ENCODE measurements at places on chromosomes 16 and 17.

DNA sequence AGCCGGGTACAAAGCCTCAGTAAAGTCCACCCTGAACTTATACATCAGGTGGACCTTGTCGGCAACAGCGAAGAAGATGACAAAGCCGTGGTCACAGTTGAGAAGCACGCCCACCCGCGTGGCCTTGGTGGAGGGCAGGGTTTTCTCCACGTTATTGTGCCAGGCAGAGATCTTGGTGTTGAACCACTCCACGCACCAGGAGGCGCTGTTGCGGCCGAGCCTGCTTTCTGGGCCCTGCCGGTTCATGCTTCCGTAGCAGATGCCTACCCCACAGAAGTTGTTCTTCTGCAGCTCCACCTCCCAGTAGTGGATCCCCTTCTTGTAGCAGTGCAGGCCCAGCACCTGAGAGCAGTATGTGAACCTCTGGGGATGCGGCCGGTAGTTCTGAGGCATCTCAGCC lies 22.1 kb downstream of the TRIM25 start:
- DNase-seq = no peak

GRCh38 chr16:82999711-83000110 lies 372.9 kb downstream of the CDH13 start:
- no peak for DNase-seq

GRCh38 chr17:43438626-43439025 lies 39.8 kb downstream of the ARL4D start:
- DNase-seq = no peak

GRCh38 chr17:78174870-78175642 lies 6.7 kb downstream of the SYNGR2 start:
- DNase-seq = no peak

DNA sequence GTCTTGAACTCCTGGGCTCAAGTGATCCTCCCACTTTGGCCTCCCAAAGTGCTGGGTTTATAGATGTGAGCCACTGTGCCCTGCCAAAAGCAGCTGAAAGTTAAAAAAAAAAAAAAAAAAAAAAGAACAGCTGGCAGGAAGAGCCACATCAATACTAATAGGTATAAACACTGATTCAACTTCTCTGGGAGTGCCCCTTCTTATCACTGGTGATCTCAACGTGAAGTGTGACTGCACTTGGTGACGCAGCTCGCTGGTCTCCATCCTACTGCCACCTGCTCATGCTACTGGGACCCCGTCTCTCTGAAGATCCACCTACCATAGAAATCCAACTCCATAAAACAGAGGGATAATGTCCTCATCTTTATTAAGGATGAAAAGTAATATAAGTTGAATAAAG lies 40.8 kb downstream of the RNF157 start:
- DNase-seq = no peak

DNA sequence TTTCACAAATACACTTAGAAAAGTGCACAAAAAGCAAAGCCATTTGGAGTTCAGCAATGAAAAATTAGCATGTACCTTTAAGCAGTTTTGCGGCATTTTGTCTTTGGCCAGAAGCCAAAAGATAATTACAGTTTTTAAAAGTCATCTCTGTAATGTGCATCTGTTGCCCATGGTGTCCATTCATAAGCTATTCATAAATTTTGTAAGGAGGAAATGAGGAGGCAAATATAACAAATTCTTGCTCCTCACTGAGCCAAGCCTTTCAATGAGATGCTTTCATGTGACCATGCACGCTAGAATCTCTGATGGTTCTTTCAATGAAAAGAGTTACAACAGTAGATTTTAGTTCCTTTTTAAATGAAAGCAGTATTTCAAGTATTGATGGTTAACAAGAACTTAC lies 247.1 kb upstream of the MON1B start:
- no peak for DNase-seq

GRCh38 chr17:41548844-41549595 lies 20.9 kb upstream of the KRT19 start:
- DNase-seq = no peak

DNA sequence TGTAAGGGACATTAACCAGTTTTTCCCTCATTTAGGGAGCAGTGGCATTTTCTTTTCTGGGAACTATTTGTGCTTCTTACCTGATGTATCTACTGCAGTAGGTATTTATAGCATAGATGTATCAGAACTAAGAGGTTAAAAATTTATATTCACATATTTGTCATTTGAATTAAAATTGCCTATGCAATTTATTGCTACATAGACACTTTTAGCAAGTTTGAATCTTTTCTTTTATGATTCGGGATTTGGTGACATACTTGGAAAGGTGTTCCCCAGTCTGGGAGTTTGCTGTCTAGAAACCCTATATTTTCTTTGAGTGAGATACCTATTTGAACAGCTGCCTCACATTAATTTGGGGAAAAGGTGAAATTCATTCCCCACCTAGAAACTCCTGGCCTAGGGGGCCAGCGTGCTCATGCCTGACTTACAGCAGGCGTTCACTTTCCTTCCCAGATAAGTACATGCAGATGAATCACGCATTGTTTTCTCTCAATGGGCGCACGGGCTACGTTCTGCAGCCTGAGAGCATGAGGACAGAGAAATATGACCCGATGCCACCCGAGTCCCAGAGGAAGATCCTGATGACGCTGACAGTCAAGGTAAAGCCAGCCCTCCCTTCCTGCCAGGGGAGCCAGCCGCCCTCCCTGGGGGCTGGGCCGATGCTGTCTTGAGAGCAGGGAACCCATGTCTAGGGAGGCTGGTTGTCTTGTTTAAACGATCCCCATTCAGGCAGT lies 73.8 kb downstream of the SDR42E1 start:
- no peak for DNase-seq

- DNase-seq = no peak
These were observed 157.8 kb downstream of the HS3ST3B1 start for GRCh38 chr17:14458724-14459123.

DNA sequence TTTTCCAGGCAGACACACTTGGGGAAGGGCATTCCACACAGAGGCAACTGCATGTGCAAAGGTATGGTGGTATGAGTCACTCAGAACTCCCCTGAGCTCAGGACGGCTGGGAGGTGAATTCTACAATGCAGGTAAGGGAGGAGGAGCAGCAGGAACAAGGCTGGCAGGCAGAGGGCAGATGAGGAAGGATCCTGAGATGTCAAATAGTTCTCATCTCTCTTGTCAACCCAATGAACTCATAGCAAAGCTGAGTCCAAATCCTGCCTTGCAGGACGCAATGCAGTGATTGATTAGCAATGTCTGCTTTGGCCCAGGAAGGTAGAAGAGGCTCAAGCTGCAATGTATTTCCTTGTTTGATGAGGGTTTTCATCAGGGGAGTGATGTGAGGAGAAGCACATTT lies 243.5 kb downstream of the XYLT1 start:
- DNase-seq = no peak

- no peak for DNase-seq
These were observed 507 bp downstream of the FHOD1 start for GRCh38 chr16:67246756-67247191.

DNA sequence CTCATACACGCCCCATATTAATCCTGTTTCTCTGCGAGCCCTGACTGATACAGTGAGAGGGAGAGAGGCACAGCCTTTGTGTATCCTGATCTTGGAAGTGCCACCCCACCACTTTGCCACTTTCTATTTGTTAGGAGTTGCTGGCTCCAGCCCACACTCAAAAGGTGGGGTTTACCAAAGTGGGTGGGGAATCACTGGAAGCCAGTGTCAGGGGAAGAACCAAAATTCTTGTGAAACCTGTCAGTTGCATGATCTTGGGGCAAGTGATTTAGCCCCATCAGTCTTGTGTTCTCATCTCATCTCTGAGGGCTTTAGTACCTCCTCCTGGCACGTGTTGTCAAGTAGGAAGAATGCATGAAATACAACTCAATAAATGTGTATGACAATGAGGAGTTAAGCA lies 119.5 kb downstream of the SOX9 start:
- DNase-seq = no peak

DNA sequence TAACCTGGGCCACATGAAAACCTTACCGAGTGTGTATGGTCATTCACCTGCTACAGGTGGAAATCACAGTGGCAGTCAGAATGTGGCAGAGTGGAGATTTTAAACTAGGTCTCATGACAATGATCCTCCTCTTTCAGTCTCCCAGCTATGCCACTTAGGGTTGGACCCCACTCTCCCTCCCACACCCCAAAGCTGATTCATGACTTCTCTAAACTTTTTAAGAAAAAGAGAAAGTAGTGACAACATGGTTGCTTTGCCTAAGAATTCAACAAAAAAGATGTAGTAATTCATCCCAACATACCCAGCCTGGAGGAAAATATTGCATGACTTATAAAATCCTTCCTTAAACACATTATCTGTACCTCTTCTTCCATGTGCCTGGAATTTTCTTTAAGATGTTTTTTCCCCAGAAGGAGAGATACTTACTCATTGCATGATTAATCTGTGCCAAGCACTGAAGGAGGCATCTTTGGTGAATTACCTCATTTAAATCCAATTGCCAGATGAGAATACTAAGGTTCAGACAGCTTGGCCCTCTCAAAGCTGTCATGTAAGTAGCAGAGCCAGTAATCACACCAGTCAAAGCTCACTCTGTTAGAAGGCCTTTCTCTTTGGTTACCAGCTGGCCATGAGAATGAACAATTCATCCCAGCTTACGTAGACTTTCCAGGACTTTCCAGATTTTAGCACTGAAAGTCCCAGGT lies 119.9 kb downstream of the COPRS start:
- no peak for DNase-seq

DNA sequence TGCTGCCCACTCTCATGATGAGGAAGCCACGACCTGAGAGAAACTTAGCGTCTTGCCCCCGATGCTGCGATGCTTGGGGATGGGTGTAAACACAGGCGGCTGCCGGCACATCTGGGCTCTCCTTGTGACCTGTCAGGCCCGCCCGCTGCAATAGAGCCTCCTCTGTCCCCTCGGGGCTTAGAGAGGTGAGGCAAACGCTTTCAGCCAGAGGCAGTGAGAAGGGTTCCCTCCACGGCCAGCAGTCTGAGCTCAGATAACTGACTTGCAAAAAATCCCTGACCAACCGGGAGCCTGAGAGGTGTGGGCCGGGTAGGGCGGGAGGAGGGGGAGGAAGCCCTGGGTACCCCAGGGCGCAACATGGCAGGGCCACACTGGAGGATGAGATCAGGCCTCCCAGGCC lies 260.6 kb downstream of the C16orf95 start:
- no peak for DNase-seq

- DNase-seq = no peak
These were observed 115.5 kb upstream of the TBX2 start for GRCh38 chr17:61284174-61284573.

DNA sequence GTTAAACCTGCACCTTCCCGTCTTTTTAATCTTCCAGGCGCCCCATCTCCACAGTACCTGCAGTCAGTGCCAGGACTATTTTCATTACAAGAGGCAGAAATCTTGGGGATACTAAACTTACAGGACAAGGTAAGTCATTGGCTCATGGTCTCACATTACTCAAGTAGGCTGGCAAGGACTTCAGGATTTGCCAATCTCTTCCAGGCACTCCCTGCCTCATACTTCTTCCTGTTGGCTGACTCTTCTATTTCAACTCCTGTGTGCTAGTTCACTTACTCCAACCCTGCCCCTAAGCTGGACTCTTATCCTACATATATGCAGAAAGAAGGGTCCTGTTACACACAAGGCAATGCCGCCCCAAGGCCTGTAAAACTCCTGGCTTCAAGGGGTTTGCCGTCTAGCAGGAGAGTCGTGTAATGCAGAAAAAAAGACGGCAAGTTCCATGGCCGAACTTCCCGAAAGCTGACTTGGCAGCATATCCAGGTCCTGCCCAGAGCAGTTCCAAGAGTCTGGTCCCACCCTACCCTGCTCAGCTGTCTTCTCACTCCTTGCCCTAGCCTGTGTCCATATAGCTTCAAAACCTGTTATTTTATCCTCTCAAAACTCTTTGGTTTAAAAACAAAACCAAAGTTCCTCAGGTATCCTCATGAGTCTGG lies 14.8 kb downstream of the ERN1 start:
- no peak for DNase-seq

DNA sequence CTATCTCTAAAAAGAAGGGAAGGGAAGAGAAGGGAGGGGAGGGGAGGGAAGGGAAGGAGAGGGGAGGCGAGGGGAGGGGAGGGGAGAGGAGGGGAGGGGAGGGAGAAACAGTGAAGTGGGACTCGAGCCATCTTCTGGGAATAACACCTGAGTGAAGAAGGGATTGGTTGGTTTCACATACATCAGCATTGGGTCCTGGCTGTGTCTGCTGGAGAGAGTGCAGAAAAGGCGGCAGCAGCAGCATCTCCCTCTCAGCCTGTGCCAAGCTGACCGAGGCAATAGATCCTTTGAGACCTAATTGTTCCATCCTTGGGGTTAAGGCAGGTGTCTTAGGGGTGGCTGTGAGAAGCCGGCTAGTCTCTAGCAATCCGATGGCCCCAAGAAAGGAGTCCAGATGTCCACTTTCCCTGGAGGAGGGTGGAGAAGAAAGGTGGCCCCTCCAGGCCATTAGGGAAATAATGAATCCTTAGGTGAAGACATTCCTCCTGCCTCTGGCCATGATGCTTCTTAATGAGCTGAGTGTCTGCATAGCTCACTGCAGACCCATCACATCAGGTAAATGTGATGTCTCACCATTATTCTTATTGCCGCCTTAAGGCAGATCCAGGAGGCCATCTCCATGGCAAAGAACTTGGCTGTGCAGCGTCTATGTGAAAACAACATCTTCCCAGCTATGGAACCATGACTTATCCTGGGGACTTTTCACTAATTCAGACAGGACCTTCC lies 71.6 kb downstream of the WIPI1 start:
- DNase-seq = no peak

- peak; percentile 81 for DNase-seq
These were observed 15.2 kb upstream of the MARCHF10 start for GRCh38 chr17:62823111-62823893.

DNA sequence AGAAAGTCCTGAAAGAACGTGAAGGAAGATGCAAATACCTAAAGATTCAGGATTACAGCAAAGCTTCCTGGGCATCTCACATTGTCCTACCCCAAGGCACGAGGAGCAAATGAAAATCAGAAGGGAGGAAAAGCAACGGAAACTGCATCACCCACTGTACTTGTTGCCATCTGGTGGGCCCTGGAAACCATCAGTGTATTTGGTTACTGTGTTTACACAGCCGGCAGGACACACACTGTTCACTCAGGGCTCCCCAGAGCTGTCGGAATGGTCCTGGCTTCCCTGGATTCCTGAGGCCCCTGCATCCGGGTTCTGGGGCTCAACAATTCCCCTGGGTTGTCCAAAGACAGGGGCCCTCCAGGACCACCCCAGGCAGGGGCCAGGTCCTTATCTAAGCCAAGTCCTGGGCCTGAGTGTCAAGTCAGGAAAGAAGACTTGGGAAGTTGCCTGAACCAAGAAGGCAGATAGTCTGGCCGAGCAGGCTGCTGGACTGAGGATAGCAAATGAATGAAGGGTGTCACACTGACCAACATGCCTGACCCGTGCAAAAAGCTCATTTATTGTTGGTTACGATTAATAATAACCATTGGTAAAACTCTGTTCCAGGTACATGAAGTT lies 52.8 kb downstream of the SOX9 start:
- no peak for DNase-seq

All from epithelial cell of proximal tubule (primary cell).